ENCODE measurements at places on chromosomes 1 and 21.

- DNase-seq = no peak
Observed at GRCh38 chr1:28900562-28900961, 13.8 kb upstream of the EPB41 start.

- DNase-seq = no peak
Observed at GRCh38 chr1:181318022-181318857, 165.1 kb upstream of the CACNA1E start.

GRCh38 chr1:87781554-87781953, 452.9 kb downstream of the LMO4 start:
- DNase-seq = no peak

DNA sequence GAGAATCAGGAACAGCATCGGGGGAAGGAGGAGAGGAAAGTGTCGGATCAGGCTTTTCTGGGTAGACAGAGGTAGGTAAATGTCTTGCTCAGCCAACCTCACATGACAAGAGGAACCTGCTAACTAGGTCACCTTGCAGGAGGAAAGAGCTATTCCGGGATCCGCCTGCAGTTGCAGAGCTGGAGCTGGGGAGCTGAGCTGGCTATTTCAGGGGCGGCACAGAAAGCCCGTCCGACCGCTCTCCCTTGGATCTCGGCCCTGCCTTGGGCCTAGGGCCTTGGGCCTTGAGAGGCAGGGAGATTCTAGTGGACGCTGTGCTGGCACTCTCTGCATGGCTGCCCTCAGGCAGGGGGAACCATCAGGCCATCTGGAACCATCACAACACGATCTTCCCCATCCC, 56.5 kb upstream of the CTPS1 start:
- no peak for DNase-seq

- DNase-seq = no peak
Observed at GRCh38 chr1:202129453-202130296, 7.0 kb downstream of the GPR37L1 start.

Measured in hematopoietic multipotent progenitor cell treated with erythropoietin and hydrocortisone succinate and interleukin-3 and kit ligand, for 4 days (in vitro differentiated cells).